Left forelimb (tissue), 1 donor: ENCODE measurements at places on chromosomes 2 and 18.

DNA sequence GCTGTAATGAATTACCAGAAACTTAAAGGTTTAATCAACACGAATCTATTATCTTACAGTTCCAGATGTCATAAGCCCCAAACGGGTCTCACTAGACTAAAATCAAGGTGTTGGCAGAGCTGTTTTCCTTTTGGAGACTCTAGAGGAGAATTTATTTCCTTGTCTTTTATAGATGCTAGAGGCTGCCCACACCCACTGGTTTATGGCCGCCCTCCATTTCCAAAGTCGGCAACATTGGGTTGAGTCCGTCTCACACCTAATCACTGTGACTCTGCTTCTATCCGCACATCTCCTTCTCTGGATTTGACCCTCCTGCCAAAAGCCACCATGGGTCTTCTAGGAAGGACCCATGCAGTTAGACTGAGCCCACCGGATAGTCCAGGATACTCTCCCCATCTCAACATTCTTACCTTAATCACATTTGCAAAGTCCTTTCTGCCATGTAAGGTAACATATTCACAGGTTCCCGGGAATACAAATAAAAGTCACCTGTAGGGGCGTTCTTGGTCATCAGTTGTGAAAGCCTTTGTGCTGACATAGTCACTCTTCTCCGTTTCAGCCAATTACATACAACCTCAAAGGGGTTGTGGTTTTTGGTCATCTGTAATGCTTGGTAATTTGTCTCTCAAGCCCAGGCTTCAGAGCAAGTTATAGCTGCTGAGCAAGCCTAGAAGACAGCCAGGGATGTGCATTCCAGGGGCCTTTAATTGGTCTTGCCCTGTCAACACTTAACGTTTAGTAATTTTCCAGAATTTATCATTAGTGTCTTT, 179.4 kb downstream of the ANTXR1 start:
- no peak for DNase-seq

DNA sequence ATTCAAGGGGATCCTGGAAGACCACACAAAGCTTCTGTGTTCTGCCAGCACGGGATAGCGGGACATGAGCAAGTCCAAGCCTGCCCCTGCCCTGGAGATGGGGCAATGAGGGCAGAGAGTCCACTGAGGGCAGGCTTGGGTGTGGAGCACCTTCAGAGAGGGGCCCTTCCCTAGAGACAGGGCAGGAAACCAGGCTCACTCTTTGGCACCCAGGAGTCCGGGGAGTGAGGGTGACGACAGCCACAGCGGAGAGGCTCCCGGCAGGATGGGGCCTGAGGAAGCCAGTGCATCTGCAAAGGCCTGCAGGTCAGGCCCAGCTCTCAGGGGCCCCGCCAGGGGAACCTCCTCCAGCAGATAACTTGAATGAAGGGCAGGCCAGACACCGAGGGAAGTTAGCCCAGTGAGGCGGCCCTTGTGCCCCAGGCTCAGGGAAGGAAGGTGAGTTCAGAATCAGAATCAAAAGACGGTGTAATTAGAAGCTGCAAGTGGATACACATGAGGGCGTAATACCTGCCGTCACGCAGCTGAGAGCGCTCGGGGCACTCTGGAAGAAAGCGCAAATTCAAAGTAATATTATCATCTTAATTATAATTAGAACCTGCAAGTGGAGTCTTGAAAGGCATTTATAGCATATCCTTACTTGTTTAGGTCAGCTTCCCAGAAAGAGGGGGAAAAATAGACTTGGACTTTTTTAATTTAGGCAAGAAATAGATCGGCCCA, 142.6 kb upstream of the LGALSL start:
- DNase-seq = no peak

DNA sequence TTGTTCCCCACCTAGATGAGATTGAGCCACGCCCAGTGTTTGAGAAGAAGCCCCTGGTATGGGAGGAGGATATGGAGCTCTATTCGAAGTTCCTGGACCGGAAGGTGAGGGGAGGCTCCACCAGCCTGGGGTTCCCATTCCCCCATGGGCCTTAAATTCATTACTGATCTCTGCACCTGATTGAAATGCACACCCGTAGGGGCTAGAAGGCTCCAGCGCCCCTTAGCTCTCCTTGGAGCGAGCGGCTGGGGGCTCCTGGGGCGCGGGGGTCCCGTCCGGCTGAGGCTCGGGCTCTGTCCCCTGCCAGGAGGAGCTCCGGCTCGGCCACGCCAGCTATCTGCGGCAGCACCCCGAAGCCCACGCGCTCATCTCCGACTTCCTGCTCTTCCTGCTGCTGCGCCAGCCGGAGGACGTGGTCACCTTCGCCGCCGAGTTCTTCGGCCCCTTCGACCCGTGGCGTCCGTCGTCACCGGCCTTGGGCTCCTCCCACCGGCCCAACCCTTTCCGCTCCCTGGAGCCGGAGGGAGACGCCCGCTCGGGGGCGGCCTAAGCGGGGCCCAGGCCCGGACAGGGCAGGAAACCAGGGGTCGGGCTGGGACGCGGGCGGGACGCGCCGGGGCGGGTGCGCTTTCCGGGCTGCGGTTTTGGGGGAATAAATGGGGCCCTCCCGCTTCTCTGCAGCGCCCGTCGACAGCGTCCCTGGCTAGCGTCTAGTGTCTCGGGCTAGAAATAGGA, 10.9 kb downstream of the CATIP start:
- peak; percentile 88 for DNase-seq

GRCh38 chr2:65504814-65505697, 72.7 kb upstream of the SPRED2 start:
- no peak for DNase-seq

- DNase-seq = no peak
Observed at GRCh38 chr2:70125498-70125898, 38.2 kb downstream of the PCBP1 start.

- DNase-seq = no peak
Observed at GRCh38 chr2:196183172-196183473, 11.7 kb upstream of the STK17B start.

- DNase-seq = no peak
Observed at GRCh38 chr2:110783196-110783873, 51.0 kb downstream of the ACOXL start.

DNA sequence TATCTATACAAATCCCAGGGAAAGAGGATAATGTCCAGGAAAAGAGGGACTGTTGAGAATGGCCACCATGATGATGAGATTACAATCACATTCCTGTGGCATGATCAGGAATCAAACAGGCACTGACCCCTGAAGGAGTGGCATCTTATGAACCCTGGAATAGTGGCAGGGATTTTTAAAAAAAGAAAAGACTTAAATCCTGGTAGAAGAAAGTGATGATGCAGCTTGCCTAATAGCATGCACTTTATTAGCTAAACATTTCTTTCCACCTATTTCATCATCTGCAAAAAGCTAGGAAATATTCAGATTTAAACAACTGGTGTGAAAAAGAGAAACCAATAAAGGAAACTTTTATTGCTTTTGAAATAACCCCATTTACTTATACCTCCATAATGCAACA, 87.2 kb upstream of the FSHR start:
- no peak for DNase-seq

GRCh38 chr18:13387855-13388548, 169.4 kb downstream of the LDLRAD4 start:
- DNase-seq = peak; percentile 63

DNA sequence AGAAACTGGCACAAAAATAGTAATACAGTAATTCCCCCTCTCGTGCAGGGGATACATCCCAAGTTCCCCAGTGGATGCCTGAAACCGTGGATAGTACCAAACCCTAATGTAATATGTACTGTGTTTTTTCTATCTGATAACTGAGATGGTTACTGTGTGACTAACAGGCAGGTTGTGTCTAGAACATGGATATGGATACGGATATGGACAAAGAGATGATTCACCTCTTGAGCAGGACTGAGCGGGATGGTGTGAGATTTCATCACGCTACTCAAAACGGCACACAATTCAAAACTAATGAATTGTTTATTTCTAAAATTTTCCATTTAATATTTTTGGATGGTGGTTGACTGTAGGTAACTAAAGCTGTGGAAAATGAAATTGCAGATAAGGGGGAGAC, 3.4 kb downstream of the MBD1 start:
- no peak for DNase-seq

GRCh38 chr2:181779288-181780021, 99.1 kb upstream of the NEUROD1 start:
- DNase-seq = no peak

GRCh38 chr2:133421516-133422324, 146.5 kb downstream of the NCKAP5 start:
- no peak for DNase-seq

GRCh38 chr2:35787302-35788031, 568.1 kb upstream of the CRIM1 start:
- DNase-seq = no peak

- DNase-seq = no peak
Observed at GRCh38 chr2:36137612-36138011, 218.0 kb upstream of the CRIM1 start.

- peak; percentile 90 for DNase-seq
Observed at GRCh38 chr18:48952287-48953103, 1.7 kb upstream of the SMAD7 start.

GRCh38 chr2:11891671-11892440, 145.4 kb downstream of the LPIN1 start:
- no peak for DNase-seq

GRCh38 chr2:237134321-237135230, 48.9 kb downstream of the COPS8 start:
- no peak for DNase-seq

DNA sequence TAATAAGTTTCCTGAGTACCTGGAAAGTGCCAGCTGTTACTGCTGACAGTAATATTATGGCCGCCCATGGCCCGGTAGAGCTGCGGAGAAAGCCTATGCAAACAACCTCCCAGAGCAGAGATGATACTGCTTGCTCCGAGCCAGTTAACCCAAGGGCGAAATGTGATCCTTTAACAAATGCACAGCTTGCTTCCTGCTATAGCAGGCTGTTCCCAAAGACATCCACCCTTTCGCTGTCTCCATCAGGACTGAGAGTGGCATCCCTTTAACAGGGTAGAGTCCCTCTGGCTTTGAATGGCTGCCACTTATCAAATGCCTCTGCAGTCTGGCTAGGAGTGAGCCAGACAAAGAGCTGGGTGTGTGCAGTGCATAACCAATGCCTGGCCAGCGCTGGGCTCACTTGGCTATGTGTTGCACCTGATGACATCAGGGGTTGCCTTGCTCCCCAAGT, 69.7 kb upstream of the DAPL1 start:
- no peak for DNase-seq

GRCh38 chr2:204972161-204972560, 426.9 kb downstream of the PARD3B start:
- DNase-seq = no peak

DNA sequence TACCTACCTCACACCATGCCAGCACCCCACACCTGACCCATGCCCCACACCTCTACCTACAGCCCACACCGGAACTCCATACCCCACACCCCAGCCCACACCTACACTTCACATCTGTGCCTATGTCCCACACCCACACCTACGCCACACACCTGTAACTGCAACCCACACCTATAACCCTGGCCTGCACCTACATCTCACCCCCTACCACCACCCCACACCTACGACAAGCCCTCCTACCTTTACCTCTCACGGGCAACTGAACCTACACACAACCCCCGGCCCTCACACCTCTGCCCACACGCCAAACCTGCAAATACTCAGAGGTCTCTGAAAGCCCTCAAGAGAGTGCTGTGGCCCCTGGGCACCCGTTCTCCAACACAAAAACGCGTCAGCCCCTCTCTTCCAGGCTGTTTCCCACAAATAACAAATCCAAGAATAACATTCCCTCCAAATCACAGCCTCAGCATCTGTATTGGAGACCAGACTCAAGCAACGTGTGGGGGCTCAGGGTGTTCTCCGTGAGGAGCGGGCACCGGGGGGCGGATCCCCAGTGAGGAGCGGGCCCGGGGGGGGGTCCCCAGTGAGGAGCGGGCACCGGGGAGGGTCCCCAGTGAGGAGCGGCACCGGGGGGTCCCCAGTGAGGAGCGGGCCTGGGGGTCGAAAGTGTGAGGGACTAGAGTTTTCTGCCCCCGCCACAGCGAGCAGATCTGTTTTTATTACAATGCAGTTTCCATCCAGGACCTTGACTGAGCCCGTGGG, 33.4 kb downstream of the SLC66A2 start:
- DNase-seq = peak; percentile 54

DNA sequence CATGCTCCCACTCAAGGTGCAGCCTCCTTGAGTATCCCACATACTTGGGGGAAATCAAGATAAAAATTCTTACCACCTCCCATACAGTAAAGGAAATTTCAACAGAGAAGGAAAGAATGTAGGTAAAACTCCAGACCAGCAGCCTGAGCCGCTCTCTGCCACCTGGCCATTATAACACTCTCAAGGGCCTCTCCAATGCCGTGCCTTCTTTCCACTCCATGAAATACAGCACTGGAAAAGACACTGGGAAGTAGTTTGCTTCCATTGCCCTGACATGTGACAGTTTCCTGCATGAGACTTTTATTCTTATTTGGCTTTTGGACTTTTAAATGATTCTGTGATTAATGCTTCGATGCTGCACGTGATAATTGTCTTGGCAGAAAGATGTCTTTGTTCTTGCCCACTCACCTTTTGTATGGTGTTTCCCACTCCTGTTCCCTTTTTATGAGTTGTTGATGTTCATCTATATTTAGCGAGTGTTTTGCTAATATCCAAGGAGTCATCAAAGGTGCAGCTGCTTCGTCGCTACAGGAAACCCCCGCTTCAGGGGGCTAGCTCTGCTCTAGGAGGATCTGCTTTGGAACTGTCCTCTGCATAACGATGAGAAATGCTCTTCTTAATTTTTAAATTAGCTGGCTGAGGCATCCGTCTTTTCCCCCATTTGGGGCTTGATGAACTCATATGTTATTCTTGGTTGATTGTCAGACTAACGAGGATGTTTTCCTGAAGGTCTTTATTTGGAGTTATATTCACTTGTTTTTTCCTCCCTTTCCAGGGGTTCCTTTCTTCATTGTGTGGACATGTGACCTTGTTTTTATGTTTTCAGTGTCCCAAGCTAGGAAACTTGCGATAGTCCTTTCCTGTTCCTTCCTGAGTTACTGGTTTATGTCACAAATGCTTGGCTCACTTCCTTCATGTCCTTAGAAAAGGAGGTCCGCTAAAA, 179.4 kb downstream of the TXNL1 start:
- DNase-seq = no peak

DNA sequence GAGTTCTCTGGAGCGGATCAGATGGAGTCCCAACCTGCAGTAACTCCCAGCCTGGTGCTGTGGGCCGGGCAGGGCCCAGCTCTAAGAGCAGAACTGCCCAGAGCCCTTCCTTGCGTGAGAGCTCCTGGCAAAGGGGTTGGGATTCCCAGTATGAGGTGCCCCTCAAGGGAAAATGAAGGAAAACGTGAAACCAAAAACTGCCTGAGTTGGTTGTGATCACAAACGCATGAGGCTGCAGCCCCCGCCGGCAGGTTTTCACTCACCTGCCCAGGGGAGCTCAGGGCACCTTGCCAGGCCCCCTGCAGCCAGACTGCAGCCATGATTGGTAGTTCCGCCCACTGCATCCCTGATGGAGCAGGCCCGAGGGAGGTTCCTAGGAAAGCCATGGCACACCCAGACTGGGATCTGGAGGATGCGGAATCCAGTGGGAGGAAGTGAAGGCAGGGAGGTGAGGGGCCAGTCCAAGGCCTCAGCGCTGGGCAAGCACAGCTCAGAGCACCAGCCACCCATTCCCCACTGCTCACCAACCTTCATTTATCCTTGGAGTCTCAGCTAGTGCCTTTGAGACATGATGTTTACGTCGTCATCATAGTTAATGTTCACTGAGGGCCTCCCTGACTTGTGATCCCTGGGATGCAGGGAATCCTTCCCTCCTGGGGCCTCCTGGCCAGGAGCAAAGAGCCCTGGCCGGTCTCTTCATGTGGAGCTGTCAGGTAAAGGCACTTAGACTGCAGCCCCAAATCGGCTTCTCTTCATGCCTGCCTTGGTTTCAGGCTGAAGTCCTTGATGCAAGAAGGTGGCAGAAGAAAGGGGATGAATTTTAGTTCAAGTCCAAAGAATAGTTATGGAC, 103.2 kb downstream of the INHBB start:
- peak; percentile 45 for DNase-seq
